Fibroblast of lung (primary cell): ENCODE measurements at places on chromosomes 13 and 19.
A peak's percentile ranks its signal among the peaks of the same experiment; 100 is the strongest.

DNA sequence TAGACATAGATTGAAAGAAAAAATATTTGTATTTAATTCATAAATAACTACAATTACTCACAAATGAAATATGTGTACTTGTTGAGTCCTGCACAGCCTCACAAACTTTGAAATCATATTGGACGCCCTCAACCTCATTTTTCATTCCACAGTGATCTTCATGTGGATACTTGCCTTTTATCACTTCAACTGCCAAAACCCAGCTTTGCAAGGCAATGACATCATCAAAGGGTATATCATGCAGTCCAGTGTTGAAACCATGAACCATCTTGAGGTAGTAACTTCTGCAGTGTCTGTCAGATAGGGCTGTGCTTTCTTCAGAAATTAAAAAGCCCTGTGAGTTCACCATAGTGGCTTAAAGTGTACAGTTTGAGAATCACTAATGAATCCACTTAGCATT is 82.2 kb downstream of the HS6ST3 start:
- no peak for DNase-seq

GRCh38 chr13:34420702-34421346 is 521.2 kb upstream of the NBEA start:
- no peak for DNase-seq

DNA sequence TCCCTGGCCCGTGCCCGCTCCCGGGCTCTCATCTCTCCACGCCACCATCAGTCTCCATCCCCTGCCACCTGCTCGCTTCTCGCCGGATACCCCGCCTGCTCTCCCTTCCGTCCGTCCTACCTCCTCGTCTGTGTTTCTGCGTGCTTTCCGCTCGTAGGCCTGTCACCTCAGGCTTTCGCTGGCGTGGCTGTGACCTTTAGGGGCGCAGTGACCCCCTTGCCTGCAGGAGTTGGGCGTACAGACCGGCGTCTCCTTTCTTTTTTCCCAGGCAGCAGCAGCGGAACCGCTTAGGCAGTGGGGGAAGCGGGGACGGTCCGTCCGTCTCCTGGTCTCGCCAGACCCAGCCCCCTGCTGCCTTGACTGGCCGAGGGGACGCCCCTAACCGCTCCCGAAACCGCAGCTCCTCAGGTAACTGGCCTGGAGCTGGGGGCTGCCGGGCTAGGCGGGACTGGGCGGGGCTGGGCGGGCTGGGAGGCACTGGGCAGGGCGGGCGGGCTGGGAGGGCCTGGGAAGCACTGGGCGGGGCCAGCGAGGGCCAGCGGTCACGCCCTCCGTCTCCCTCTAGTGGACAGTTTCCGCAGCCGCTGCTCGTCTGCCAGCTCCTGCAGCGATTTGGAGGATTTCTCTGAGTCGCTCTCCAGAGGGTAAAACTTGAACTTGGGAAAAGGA is 6.3 kb downstream of the PGLYRP1 start:
- peak; percentile 68 for DNase-seq

DNA sequence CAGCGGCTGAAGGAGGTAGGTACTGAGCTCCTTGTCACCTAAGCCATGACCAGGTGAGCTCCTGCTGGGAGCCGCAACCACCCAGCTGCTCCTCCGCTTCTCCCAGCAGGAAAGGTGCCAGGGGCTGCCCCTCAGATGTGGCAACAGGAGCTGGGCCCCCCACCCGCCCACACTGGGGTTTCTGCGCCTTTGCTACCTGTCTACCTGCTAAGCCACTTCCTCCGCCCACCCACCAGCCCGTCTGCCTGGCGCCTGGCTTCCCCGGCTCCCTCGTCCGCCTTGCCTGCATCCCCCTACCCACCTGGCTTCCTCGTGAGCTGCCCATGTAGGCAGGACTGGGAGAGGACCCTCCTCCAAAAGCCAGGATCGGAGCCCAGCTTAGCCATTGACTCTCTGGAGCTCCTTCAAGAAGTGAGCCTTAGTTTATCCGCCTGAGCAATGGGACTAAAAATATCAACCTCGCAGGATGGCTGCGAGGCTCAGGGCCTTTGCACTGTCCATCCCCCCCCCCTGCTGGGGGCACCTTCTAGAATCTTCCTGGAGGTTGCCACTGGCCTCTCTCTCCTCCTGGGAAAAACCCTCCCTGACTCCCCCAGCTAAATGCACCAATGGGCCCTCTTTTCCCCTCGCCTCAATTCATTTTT is 55.8 kb upstream of the KLF2 start:
- no peak for DNase-seq

- no peak for DNase-seq
These were observed 78.2 kb upstream of the MIR17HG start for GRCh38 chr13:91269237-91269636.

- no peak for DNase-seq
These were observed 346.6 kb downstream of the COG6 start for GRCh38 chr13:40002016-40002415.
